Tibial artery (tissue), 4 donors: ENCODE measurements at places on chromosomes 3 and 15.

DNA sequence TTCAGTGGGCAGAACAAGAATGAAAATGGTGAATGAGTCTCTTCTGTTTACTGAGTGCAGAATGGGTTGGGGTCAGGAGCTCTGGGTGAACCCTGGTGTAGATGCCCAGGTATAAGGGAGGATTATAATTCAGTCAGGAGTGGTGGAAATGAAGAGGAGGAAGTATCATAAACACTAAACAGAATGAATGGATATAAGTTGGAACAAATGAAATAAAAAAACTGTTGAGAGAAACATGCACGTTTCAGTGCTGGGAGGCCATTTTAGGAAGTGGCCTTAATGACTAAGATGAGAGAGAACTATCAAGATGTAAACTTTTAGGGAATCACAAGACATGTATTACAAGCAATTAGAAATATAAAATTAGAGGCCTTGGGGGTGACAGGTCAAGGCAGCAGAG is 32.8 kb upstream of the LEKR1 start:
- no peak for DNase-seq

DNA sequence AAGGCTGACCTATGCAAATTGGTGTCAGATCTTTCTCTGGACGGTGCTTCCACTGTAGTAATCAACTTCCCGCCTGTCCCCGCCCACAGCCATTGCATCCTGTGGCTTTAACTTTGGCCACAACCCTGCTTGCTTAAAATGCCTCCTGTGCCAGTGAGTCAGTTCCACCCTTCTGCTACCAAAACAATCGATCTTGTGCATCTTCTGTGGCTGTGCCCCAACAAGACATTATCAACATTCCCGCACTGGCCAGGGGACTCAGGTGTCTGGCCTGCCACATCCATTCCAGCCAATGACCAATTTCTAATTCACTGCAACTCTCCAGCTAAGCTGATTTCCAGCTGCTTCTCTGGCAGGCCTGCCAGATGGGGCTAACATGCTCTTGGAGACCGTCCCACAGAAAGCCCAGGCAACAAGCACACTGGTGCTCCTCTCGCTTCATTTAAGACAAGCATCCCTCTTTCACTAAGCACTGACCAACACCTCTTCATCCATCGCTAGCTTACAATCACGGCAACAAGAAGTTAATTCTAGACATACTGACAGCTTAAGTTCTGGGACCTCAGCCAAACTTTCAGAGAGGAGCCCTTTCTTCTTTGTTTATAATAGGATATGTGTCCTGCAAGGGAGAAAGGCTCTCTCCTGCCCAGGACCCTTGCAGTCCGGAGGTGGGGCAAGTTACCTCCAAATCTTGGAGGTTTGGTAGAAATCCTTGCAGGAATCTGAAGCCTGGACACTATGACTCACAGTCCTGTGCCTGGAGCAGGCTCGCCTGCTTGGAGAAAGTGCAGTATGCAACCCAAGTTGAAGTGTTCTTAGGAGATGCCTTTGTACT is 6.7 kb downstream of the CA12 start:
- peak; percentile 73 for DNase-seq

- no peak for DNase-seq
Measured at GRCh38 chr3:184496933-184497332, 64.7 kb upstream of the EPHB3 start.

DNA sequence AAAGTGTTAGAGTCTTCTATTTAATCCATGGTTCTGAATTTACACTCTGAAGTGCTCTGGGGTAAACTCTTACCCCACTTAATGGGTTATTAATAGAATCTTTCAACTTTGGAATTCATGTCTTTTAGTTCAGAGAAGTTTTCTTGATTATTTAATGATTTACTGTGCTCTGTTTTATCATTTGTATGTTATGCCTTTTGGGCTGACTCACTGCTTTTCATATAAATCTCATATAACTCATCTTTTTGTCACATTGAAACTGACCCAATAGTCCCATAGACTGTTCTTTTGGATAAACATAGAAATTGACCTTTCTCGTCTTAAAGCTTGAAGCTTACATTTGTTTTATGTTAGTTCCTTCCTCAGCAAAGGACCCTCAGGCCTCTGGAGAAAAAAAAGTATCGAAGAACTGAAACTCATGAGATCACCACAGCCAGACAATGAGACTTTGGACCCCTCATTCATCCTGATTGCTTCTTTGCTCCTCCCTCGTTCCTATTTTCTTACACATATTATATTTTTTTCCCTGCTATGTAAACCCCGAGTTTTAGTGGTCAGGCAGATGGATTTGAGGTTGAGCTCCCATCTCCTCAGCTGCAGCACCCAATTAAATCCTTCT is 229.1 kb upstream of the CBLB start:
- no peak for DNase-seq

GRCh38 chr3:147355084-147355752 is 51.1 kb downstream of the ZIC4 start:
- DNase-seq: no peak

DNA sequence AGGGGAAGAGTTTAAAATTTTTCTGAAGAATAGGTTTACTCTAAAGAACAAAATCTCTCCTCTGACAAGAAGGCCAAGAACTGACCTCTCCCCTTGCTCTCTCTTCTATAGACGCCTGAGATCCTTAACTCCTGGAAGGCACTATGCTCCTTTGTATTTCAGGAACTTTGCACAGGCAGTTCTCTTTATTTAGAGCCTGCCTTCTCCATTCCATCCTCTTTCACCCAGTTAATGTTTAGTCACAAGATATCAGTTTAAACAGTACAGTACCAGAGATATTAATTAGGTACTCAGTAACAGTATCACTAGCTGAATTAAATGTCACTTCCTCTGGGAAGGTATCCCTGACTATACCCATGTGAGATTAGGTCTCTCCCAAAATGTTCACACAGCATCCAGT is 33.5 kb downstream of the HERC1 start:
- DNase-seq: no peak

GRCh38 chr3:66469220-66469640 is 31.6 kb downstream of the LRIG1 start:
- DNase-seq: no peak

GRCh38 chr3:134803051-134803505 is 8.0 kb downstream of the EPHB1 start:
- no peak for DNase-seq

DNA sequence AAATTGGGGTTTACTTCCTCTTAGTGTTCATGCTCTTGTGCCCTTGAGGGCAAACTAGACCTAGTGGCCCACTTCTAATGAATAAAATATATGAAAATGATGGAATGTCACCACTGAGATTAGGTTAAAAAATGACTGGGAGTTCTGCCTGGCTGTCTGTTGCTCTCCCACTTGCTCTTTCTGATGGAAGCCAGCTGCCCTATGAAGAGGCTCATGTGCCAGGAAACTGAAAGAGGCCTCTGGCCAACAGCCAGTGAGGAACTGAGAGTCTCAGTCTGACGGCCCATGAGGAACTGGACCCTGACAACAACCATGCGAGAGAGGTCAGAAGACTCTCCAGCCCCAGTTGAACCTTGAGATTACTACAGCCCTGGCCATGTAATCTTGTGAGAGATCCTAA is 107.1 kb upstream of the FHIT start:
- DNase-seq: peak; percentile 72
